ENCODE measurements at places on chromosomes 1 and 21.

DNA sequence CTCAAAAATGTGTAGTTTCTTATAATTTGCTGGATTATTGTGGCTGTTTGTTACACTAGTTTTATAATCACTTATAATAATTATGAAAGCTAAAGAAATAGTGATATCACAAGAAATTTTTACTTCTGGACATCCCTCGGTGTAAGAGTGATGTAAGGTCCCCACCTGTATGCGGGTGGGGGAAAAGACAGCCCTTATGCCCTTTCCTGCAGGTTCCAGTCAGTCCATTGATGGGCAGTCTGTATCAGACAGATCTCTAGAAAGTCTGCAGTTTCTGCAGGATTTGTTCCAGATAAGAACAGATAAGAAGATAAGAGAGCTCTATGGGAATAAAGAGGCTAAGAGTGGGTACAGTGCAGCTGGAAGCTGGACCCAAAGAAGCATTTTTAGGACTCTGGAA is 89.3 kb downstream of the NTNG1 start:
- DNase-seq: no peak

DNA sequence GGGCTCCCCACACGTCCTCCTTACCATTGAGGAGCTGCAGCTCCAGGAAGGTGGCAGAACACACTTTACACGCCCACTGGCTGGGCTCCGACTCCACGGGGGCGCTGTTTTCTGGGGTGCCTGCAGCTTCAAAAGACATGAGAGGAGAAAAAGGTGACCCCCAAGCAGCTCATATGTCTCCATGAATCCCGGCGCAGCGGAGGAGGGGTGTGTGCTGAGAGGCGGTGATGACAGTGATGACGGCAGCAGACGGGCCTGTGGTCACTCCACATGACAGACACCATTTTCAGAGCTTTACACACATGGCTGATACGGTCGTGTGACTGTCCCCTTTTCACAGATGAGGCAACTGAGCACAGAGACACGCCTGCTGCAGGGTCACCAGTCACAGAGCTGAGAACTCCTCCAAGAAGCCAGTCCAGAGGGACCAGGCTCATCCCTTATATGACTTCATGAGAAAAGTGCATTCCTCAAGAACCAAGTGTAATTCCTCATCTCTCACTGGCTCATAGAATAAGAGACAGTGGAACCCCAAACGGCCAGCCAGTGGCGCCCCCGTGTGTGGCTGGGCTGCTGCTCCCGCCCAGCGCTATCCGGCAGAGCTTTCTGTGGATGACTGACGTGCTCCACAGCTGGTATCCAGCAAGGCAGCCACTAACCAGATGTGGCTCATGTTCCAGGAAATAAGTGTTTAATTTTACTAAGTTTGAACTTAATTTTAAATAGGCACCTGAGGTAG is 31.9 kb downstream of the PRDM15 start:
- DNase-seq: no peak

GRCh38 chr1:14921057-14921456 is 232.5 kb upstream of the TMEM51 start:
- peak; percentile 54 for DNase-seq

- DNase-seq: peak; percentile 2
These were observed 22.4 kb downstream of the CFHR4 start for GRCh38 chr1:196910215-196910614.

DNA sequence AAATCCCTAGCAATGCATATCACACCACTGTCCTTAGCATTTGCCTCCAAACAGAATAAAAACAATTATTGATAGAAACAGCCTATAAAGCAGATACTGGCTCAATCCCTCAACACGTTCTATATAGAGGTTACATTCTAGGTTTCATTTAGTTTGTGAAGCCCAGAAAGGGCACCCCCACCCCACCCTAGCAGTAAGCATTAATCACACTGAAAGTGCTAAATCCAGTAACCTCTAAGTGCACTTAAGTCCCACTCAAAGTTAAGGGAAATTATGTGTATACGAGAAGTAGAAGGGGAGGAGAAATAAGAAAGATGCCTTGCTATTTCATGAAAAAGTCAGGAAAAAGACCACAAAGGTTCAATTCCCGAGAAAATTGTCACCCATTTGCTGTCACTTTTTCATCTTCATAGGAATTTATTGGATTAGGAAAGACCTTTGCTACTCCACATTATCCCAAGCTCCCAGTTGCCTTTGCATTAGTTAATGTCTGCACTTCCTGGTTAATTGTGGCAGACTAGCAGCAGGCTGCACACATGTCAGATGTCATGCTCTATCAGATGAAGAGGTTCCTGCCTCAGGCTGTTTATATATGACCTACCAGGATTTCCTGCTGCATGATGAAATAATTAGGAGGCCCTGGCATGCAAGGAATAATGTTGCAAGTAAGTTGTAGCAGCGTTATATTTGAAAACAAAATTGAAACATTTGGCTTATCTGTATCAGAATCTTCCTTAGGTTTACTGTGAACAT is 54.5 kb upstream of the LHX8 start:
- no peak for DNase-seq

- DNase-seq: no peak
These were observed 180.3 kb downstream of the FAF1 start for GRCh38 chr1:50779801-50780200.

GRCh38 chr1:9784508-9785133 is 39.1 kb downstream of the CLSTN1 start:
- peak; percentile 79 for DNase-seq

DNA sequence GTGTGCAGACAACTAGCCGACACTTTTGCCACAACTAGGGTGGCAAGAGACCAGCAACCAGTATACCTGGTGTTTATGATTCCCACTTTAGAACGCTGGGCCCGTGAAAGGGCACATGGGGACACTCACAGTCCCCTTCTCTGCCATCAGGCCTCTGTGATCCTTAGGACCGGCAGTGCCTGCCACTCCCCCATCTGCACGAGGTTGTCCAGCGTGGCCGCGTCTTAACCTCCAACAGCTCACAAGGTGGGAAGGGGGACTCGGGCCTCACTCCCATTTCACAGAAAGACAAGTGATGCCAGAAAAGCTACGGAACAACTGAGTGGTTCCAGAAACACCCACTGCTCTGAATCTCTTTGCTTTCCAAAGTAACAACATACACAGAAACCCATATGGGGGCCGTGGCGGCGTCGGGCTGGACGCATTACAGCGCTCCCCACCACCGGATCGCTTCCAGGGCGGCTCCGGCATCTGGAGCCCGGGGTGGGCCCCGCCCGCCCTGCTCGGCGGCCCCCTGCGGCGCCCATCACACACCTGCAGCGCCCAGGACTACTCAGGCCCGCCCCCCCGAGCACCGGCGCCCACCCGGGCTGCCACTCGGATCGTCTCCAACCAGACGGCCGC is 1.0 kb downstream of the ZNF496 start:
- no peak for DNase-seq

DNA sequence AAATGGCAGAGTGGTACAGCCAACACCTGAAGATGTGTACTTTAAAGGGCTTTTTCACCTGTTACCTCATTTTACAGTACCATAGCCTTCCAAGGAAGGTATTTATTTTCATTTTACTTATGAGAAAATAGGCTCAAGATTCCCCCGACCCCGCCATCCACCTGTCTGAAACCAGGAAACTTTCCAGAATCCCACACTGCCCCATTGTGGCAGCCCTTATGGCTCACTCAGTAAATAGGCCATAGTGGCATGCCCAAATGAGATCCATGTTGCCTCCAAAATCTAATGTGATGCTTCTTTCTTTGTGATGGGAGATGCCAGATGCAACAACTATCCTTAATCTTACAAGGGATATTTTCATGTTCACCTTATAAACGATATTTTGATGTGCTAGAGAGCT is 97.8 kb downstream of the EBNA1BP2 start:
- no peak for DNase-seq

- DNase-seq: peak; percentile 90
These were observed 3.1 kb downstream of the PADI1 start for GRCh38 chr1:17207966-17208418.

DNA sequence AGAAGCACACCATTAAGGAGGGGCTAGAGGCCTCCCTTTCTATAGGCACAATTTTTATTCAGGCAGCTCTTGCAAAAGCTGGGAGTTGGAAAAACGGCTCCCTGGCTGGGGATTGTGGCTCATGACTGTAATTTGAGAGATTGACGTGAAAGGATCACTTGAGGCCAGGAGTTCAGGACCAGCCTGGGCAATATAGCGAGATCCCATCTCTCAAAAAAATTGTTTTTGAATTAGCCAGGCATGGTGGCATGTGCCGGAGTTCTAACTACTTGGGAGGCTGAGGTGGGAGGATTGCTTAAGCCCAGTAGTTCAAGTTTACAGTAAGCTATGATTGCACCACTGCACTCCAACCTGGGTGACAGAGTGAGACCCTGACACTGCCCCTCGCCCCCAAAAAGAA is 23.9 kb upstream of the NRDC start:
- no peak for DNase-seq

DNA sequence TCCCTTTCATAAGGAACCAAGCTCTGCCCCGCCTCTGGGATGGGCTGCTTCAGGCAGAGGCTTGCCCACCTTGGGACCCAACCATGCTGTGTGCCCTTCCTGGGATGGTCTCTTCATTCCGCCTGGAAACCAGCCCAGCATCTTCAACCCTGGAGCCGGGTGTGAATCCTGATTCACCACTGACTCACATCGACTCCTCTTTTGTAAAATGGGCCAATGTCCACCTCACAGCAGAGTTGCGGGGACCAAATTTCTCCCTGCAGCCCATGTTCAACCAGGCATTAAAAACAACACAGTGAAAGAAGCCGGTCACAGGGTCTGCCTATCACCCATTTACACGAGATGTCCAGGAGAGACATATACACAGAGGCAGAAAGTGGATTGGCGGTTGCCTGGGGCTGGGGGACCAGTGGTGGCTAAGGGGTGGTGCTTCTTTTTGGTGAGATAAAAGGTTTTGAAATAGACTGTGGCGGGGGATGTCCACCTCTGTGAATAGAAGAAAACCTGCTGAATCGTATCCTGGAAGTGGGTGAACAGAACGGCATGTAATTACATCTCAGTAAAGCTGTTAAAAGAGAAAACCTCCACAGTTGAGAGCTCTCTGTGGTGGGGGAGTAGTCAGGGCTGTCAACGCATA is 6.9 kb upstream of the GPR153 start:
- DNase-seq: no peak

- DNase-seq: peak; percentile 77
These were observed 90.1 kb downstream of the PKN2 start for GRCh38 chr1:88774151-88774556.

DNA sequence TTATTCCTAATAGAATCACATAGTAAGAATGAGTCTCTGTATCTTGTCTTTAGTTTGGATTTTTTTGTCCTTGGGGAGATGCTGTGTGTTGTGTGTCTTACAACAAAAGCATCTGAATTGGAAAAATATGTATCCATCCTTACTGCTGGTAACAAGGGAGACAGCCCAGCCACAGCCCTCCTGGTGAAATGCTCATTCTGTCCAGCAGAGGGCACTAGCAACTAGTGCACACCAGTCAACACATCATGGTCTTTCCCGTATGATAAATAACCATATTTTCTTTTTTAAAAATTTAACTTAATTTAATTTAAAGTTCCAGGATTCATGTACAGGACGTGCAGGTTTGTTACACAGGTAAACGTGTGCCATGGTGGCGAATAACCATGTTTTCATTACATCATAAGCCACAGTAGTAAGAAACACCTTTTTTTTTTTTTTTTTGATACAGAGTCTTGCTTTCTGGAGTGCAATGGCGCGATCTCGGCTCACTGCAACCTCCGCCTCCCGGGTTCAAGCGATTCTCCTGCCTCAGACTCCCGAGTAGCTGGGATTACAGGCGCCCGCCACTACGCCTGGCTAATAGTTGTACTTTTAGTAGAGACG is 245.1 kb downstream of the PTBP2 start:
- peak; percentile 63 for DNase-seq

DNA sequence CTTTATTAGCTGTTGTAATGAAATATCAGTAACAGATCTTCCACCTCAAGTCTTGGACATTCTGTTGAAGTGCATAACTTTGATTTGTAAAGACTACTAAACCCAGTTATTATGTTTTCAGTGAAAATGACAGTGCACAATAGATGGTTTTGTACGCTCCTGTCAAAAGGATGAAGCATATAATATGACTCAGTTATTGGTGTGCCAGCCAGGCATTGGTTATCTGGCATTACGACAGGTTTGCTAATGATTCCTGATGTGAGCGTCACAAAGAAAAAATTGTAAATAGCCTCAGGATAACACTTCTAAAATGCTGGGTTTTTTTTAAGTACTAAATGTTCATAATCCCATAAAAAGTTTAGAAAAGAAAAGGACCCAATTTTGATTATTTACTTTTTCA is 147.9 kb downstream of the MAGI3 start:
- DNase-seq: peak; percentile 7

- no peak for DNase-seq
These were observed at the start of gene FCRL5 for GRCh38 chr1:157551694-157552693. Gene FCRL5 (minus strand): TSS chr1:157552515. CDS start chr1:157552362, 153 bp downstream.

- peak; percentile 43 for DNase-seq
These were observed 63.4 kb downstream of the KCNAB2 start for GRCh38 chr1:6108937-6109614.

GRCh38 chr1:227317523-227318015 is 723 bp downstream of the CDC42BPA start:
- DNase-seq: peak; percentile 79

GRCh38 chr1:5660141-5660935 is 331.9 kb downstream of the NPHP4 start:
- DNase-seq: no peak

GRCh38 chr1:26838474-26839338 is 12.2 kb downstream of the ZDHHC18 start:
- DNase-seq: no peak

DNA sequence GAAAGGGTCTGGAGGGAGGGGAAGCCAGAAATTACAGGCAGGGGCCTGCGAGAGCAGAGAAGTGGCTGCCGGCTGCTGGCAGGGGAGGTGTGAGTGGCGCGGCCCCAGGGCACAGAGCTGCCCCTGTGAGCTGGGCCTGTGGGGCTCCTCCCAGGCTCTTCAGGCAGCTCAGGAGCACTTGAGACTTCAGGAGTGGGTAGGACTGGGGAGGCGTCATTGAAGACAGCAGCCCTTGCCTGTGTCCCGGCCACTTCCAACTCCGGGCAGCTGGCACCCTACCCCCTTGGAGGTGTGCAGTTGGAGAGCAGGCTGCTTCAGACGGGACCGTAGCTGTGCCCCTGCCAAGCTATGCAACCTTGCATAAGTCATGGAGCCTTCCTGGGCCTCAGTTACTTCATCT is 87.5 kb upstream of the ACTL8 start:
- DNase-seq: no peak

DNA sequence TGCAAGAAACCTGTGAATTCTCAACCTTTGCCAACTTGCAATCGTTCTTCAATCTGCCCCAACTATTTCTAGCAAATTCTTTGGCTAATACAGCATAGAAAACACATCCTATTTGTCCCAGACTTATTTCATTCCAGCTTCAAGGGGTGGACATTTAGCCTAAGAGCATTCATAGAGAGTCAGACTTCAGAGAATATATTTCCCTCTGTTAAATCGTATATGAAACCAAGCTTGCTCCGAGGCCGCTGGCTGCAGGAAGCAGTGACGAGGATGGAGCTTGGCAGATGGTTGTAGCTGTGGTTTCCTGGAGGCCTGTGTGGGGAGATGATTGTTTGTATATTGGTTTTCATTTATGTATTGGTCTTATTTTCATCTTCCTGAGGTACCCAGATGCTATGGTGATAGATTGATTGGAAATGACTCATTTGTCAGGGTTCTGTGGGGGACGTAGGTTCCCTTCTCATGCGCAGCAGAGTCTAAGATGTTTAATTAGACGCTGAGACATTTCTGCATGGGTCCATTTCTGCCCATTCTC is 26.1 kb downstream of the MAN1C1 start:
- no peak for DNase-seq
